ENCODE measurements at places on chromosomes 1 and 21.

GRCh38 chr1:202728951-202729350, 18.7 kb upstream of the SYT2 start:
- DNase-seq = no peak

DNA sequence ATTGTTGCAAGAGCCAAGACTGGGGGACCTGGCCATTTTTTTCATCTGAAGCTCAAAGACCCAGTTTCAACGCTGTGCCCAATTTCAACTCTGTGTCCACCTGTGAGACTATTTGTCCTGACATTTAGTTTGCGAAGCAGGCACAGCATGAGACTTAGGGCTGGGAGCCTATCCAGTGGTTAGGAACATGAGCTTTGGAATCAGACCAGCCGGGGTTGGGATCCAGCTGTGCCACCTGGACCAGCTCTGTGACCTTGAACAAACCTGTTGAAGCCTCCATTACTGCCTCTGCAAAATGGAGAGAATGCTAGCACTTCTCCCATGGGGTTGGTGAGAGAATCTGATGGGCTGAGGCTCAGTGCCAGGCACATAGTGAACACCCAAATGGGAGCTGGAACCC, 206.1 kb upstream of the TMEM51 start:
- DNase-seq = no peak

GRCh38 chr1:69862906-69863305, 295.2 kb downstream of the LRRC7 start:
- DNase-seq = no peak

GRCh38 chr1:205834751-205835150, 15.2 kb downstream of the PM20D1 start:
- no peak for DNase-seq

All from GM04503 (cell line).